HT1080 (cell line): ENCODE measurements at places on chromosomes 1 and 21. TPM values are rescaled to one million over a fixed set of nuclear protein-coding genes. Genes with fewer than 3 reads are reported as not detected.

ADCY10 gene
- total RNA-seq = not detected in 2 replicates

HS2ST1 gene
- 12.4 and 24.0 TPM in 2 replicates for total RNA-seq

SH3D21 gene
- total RNA-seq = 0.88 and 2.6 TPM in 2 replicates

SLC22A15 gene
- total RNA-seq = 1.6 and 3.2 TPM in 2 replicates

SAMSN1 gene
- not detected in 2 replicates for total RNA-seq

ABCG1 gene
- total RNA-seq = not detected in 2 replicates

FAM72D gene
- total RNA-seq = 6.2 and 9.8 TPM in 2 replicates

TMED5 gene
- total RNA-seq = 51.8 and 65.1 TPM in 2 replicates

CELA3A gene
- total RNA-seq = not detected in 2 replicates

IL10 gene
- total RNA-seq = not detected in 2 replicates

DNAH14 gene
- total RNA-seq = 20.8 and 21.5 TPM in 2 replicates
